ENCODE measurements at places on chromosomes 13 and 19. TPM values are rescaled to one million over a fixed set of nuclear protein-coding genes. Genes with fewer than 3 reads are reported as not detected.

DNA sequence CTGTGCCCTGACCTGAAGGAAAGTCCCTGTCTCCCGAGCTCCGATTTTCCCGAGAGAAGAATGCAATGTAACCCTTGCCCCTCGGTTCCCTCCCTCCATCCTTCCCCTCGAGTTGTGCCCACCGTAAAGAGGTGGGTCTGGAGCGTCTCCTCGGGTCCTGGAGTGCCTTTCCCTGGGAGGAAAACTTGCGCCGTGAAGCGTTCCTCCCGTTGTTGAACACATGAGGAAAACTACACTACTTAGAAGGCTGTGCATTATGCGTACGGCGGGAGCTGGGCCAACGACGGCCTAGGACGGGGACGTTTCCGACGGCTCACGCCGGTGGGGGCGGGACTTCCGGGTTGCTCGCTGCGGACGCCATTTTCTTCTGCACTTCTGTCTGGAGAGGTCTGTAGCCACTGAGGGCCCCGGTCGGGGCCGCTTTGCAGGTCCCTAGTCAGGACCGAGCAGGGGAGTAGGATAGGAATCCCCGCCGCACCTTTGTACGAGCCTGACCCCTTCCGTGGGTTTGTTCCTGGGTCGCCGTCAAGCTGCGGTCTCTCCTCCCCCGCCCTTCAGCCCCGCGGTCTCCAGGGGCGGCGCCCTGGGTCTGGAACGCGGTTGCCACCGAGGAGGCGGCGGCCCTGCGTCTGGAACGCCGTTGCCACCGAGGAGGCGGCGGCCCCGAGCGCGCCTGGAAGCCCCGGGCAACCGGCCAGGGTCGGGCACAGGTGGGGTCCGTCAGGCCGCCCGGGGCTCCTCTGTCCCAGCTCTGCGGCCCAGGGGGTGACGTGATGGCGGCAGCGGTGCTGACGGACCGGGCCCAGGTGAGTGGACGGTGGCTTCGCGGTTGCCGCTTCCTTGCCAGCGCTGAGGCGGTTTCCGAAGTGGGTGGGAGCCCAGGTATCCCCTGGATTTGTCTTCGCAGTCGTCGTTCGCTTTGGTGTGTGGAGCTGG is at the start of gene ZNF264:
TSS of gene ZNF264 (plus strand) at position 360 of the 936 bp plus-strand sequence. CDS start at position 774, 414 bp downstream.
- peaks cover 34% of the 10 kb centered on the region for H3K36me3 ChIP-seq
- peak within 1 kb of the TSS; percentile 90 for H3K4me3 ChIP-seq

DNA sequence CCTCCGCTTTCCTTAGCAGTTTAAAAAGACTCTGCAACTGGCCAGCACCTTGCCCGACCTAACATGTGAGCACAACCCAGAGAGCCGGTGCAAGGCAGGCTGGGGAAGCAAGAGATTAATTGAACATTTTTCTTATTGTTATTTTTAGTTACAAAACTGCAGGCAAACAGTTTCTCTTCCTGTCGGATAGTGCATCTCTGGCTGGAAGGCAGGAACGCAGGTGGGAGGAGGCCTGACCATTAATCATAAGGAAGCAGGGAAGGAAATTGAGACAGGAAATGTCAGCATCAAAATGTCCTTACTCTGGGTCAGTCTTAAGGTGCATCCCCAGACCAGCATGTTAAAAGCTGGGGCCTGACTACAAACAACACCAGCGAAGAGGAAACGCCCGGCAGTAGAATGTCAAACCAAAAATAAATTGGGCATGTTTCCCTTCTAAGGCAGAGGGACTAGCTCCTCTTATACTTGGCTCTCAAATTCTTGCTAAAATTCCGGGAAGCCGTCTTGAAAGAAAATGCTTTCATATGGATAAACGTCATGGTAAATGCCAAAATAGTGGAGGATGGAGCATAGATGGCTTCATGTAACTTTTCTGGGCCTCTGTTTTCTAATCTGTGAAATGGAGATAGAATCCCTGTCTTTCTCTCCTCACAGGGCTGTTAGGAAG is 226.8 kb downstream of the RAP2A start:
- no peak overlapping the region for H3K4me3 ChIP-seq
- H3K36me3 ChIP-seq = no peaks in the 10 kb centered on the region
- no peak overlapping the region for H3K27ac ChIP-seq
- peaks cover 3% of the 10 kb centered on the region for H3K4me1 ChIP-seq

Gene CEACAM5
- 35.0 TPM for total RNA-seq

Gene TPT1
- total RNA-seq = 4,924 TPM

GRCh38 chr19:6530386-6531162 is at the start of gene TNFSF9:
Gene TNFSF9, plus strand, starts transcription at chr19:6531026. Its CDS starts 11 bp downstream, at chr19:6531037.
- peak within 1 kb of the TSS; percentile 78 for H3K4me3 ChIP-seq
- no peaks in the 10 kb centered on the region for H3K27me3 ChIP-seq
- H3K36me3 ChIP-seq = no peaks in the 10 kb centered on the region
- DNase-seq = peak; percentile 95
- peaks cover 26% of the 10 kb centered on the region for H3K4me1 ChIP-seq

DNA sequence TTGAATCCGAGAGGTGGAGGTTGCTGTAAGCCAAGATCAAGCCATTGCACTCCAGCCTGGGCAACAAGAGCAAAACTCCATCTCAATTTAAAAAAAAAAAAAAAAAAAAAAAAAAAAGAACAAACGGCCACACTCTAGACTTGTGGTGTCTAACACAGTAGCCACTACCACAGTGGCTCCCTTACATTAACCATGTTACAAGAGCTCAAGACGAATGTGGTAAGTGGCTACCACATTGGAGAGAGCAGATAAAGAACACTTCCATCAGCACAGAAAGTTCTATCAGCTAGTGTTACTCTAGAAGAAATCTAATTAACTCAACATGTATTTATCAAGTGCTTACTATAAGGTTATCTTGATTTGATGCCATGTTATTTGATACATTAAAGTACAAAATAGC is 11.5 kb downstream of the XPO4 start:
- no peaks in the 10 kb centered on the region for H3K36me3 ChIP-seq
- no peak for DNase-seq
- no peak overlapping the region for H3K4me3 ChIP-seq

Gene PEAK3
- 4.5 TPM for total RNA-seq

Gene GAMT
- 7.1 TPM for total RNA-seq

Gene ZNF723
- total RNA-seq = not detected

All from upper lobe of right lung (tissue), 1 donor.